NCI-H1092 (cell line): ENCODE measurements at places on chromosomes 16 and 17.
A peak's percentile ranks its signal among the peaks of the same experiment; 100 is the strongest.

DNA sequence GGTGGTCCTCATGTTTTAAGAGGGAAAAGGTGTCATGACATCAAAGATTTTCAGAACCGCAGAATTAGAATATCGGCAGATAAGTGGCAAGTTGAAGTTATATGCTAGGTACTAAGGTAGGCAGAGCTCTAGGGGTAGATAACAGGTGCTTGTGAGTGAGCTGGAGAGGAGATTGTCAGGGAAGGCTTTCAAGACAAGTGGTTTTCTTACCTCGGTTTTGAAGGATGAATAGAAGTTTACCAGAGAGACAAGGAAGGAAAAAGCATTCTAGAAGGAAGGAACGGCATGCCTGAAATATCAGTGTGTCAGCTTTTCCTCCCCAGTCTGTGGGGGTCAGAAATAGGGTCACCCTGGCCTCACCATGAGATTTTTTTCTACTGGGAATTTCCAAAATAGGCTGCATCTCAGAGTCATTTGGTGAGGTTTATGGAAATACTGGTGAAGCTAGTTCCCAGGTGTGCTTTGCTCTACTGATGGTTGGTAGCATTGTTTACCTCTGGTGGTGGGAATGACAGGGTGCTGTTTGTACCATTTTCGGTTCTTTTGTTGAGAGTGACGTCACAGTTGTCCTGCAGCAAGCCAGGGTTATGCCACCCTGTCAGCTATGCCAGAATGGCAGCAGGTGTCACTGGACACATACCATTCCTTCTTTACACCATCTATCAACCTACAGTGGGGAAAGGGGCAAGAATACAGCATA, 112.5 kb downstream of the MSI2 start:
- no peak for DNase-seq

DNA sequence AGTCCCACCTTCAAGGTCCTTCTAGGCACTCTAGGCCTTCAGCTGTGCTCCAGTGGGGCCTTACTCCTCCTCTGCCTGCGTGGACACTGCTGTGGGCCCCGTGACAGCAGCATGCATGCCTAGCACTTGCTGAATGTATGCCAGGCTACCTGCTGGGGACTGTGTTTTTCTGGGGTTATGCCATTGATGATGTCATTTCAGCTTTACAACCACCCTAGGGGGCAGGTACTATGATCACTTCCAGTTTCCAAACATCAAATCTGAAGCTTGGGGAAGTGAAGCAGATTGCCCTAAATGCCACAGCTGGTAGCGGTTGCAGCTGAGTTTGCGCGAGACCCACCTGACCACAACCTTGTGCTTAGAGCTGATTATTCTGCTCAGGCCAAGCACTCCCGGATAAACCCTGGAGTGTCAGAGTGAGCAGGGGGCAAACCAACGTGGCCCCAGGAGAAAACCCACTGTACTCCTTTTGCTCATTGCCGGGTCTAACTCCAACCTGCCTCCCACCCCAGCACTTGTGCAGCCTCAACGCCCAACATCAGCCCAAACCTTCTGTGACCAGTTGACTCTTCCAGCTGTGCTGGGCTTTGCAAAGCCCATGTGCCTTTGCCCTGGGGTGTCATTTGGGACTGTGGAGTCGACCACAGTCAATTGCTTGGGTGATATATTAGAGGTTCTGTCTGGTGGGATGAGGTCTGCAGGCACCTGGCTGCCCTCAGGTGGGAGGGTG, 168.4 kb downstream of the ENGASE start:
- DNase-seq: no peak

DNA sequence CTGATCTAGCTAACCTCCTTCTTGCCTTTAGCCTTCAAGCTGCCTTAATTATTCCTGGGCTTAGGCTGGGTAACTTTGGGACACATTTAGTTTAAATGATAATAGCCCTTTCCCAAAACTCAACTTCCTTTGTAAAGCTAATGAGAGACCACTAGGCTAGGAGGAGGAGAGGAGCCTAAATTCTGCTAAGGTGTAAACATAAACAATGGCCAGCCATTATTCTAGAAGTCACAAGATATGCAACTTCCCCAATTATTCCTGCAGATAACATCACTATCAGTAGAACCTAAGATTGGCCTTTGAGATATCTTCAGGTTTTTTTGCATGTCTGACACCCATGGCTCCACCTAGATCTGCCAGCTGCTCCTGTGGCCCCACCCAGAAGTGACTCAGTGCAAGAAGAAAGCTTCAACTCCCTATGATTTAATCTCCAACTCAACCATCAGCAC, 131.2 kb upstream of the FAM20A start:
- no peak for DNase-seq

GRCh38 chr17:5249615-5250014, 15.0 kb upstream of the SCIMP start:
- DNase-seq: peak; percentile 9
